NCI-H2171 treated with DMSO at 0.1 percent for 48 hours (cell line): ENCODE measurements at places on chromosomes 2 and 18.

DNA sequence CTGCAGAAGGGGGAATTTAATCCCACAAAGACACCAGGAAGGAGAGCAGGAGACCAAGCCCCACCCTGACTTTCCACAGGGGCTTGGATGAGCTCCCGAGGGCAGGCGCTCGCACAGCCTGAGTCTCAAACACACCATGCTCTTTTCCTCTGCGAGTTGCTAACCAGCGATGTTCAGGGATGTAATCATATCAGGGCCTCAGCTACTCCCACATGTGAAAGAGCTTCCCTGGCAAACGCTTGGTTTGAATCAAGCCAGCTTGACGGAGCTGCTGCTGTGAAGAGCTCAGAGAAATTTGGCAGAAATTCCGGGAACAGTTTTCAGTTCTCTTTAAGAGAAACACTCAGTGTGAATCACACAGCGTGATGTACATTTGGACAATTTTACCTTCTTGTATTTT is 385.8 kb downstream of the GALR1 start:
- no peak for DNase-seq

GRCh38 chr18:79780547-79780946 is 17.2 kb upstream of the KCNG2 start:
- DNase-seq = no peak

GRCh38 chr18:32450026-32450691 is 20.5 kb downstream of the GAREM1 start:
- no peak for DNase-seq

DNA sequence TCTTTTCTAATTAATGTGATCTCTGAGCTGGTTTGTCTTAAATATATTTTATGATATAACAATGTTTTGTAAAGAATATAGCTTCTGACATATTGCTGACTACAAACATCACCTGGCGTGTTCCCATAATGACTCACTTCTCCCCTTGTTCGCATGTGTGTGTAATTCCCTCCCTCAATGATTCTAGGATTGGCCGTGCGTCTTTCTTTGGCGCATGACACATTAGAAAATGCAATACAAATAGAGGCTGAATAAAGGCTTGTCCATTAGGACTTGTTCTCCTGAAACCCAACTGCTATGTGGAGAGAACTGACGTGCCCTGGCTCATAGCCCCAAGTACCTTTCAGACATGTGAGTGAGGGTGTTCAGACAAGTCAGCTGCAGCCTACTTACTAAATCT is 159.7 kb upstream of the CDH20 start:
- no peak for DNase-seq

DNA sequence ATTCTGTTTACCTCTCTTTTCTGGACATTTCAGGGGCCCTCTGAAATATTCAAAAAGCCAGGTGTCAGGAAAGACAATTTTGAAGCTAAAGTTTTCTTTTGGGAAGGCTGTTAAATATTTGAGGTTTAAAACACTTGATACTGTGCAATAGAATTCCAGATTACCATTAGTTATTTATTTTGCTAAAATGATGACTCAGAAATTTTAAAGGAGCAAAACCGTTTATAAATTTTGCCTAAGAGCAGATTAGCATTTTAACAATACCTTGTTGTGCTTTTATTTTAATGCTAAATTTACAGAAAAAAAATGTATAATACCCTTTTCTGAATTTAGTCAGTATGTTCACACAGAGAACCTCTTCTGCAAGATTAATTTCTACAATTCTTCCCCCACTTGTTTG is 1159.9 kb downstream of the DSC3 start:
- no peak for DNase-seq

DNA sequence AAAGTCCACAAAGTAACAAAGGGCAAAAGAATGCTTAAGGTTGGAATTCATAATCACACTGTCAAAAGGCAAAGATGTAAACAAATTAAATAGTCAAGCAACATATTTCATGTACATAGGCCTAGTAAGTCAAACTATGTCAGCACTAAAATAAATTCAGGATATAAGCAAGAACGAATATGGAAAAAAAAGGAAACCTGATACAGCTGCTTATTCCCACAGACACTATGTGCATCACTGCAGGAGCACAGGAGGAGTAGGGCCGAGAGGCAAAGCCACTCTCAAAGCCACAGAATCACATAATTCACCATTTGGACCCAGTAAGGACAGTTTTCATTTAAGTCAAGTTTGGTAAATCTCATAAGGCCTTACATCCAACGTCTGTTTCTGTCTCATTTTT is 116.6 kb downstream of the SATB2 start:
- DNase-seq = peak; percentile 48

DNA sequence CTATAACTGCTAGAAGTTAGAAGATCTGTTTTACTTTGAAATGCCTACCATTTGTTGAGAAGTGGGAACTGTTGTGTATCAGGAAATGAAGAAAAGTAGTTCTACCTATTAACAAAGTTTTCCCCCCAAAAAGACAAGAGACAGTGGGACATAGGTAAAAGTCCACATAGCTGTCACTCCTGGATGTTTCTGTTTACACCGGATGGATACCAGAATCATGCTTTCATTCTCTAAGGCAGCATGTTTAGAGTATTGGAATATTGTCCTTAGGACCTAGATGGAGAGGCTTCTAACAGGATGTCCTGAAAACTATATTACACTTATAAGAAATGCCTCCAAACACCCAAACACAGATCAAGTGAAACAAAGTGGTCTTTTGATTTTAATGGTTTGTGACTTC is 143.1 kb downstream of the MCFD2 start:
- no peak for DNase-seq

DNA sequence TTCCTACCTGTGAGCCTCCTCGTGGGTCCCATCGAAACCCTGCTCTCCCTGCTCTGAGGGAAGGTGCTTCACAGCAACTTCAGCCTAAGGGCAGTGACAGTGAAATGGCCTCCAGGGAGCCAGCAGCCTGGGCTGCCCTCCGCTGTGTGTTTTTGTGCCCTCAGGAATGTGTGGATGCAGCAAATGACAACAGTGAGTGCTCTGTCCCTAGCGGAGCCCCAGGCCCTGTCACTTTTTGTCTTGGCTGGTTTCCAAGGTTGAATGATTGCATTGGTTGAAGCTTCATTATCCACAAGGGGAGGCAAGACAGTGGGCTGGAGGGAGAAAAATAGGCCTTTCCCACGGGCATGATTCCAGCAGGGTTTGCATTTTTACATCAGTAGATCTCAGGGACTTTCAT is 42.9 kb downstream of the STON1 start:
- DNase-seq = no peak

DNA sequence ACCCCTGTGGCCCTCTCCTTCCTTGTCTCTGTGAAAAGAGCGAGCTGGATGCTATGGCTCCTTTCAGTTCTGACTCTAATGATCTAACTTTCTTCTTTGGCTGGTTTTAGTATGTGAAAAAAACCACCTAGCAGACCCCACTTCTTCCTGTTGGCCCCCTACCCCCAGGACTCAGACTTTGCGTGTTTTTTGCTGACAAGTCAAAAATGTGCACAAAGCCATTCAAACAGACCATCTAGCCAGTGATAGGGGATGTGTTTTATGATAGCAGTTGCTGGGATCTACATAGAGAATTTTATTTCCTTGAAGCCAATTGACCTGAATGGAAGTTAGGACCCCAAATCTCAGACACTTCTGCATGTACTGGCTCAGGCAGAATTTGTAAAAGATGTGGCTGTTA is 49.1 kb downstream of the MFSD6 start:
- no peak for DNase-seq

- DNase-seq = no peak
These were observed 2.0 kb upstream of the CD28 start for GRCh38 chr2:203704430-203704829.

DNA sequence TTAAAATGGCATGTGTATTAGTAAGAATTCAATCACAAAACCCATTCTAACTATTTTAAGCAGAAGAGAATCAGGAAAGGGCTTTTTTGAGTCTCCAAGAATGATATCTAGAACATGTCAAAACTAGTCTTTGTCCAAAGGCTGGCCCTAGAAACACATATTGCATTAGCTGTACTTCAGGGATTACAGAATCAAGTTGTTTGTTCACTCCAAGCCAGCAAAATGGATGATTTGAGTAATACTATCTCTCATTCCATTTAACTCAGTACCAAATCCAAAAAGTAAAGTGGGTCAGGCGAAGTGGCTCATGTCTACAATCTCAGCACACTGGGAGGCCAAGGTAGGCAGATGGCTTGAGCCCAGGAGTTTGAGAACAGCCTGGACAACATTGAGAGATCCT is 41.3 kb downstream of the ATF2 start:
- no peak for DNase-seq

DNA sequence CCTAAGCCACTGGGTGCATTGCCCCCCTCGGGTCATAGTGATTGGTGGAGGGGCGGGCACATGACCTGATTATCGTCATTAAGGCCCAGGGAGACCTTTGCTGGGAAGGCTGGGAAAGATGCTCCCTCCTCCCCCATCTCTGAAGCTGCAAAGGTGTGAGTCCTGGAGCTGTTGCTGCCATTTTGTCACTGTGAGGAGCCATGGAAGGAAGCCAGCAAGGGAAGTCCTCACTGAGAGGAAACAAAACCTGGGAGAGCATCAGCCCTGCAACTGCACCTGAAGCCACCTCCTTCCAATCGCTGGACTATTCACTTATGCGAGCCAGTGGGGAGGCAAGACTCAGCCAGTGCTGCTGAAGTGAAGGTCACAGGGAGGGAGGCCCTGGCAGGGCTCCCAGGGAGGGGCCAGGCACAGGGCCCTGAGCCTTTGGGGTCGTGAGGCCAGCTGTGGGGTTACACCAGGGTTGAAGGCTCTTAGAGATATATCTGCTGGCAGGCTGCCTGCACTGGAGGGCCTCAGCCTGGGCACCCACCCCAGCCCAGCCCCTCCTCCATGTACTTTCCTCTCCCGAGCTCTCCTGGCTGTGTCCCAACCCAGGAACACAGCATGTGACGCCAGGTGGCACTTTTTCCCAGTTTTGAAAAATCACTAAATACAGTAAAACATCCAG is 10.7 kb upstream of the FAHD2A start:
- DNase-seq = no peak

GRCh38 chr2:71939588-71940535 is 207.8 kb downstream of the CYP26B1 start:
- DNase-seq = no peak

- DNase-seq = no peak
These were observed 27.2 kb upstream of the ERICH2 start for GRCh38 chr2:170742896-170743529.

DNA sequence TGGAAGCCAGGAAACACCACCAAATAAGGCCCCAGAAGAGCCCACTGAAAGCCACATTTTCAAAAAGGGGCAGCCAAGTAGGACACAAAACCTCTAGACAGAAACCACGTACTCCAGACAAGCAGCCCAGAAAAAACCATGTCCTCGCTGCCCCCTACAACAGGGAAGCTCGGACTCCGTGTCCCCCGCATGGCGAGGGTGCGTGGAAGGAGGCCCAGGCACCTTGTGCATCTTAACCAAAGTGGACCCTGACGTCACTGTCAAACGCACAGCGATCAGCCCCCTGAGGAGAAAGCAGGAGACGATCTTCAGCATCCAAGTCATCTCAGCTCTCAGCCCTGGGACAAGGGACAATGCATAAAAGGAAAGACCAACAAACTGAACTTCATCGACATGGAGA is 168.4 kb downstream of the EIPR1 start:
- no peak for DNase-seq

DNA sequence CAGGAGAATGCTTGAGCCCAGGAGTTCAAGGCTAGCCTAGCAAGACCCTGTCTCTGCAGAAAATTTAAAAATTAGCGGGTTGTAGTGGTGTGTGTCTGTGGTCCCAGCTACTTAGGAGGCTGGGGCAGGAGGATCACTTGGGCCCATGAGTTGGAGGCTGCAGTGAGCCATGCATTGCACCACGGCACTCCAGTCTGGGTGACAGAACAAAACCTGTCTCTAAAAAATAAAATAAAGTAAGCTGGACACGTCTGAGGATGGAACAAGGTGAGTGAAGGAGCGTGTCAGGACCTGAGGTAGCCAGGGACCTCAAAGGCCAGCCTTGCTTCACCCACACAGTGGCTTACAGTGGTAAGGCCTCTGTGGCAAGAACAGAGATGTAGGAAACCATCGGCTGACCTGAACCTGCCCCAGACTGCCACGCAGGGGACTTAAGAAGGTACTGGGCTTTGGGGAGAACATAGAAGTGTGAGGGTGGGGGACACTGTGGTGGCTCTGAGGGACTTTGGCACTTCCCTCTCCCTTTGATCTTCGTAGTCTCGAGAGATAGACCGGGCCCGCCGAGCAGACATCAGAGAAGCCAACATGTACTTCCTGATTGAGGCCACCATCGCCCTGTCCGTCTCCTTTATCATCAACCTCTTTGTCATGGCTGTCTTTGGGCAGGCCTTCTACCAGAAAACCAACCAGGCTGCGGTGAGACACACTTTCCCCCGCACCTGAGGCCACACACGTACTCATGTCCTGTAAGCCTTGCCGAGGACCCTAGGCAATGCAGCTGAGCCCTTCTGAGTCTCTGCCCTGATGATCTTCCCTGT is 7.5 kb downstream of the SLC11A1 start:
- DNase-seq = no peak

DNA sequence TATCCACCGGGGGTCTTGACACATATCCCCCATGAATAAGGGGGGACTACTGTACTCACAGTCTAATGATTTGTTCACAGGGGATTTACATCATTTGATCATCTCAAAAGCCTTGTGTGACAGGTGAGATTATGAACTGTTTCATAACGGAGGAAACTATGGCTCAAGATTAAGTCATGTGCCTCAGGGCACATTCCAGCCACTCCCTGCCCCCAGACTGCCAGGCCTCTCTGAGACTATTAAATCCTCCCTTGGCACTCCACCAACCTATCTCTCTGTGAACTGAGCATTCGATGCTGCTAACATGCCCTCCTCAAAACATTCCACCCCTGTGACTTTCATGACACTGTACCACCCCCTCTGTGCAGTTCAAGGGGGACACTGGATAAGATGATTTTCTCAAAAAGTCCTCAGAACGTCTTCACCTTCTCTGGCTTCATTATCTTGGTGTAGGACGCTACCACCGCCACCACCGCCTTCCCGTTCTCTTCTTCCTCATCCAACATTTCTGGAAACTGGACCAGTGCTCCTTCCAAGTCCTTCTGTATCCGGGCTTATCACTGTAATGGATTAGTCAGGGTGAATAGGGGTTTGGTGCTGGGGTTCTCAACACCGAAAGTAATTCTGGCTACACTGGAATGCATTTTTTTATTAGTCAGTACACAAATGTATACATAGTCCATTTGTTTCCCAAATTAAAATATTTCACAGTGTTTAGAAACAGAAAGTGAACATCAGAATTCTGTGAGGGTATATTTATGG is 169.6 kb downstream of the KCNS3 start:
- DNase-seq = no peak

GRCh38 chr2:98367721-98368120 is 21.5 kb downstream of the CNGA3 start:
- DNase-seq = no peak

- peak; percentile 62 for DNase-seq
These were observed 214.2 kb downstream of the ICOS start for GRCh38 chr2:204150721-204151120.
